Heart right ventricle (tissue), 16 donors: ENCODE measurements at places on chromosomes 1 and 21. TPM values are rescaled to one million over a fixed set of nuclear protein-coding genes. Genes with fewer than 3 reads are reported as not detected.

Gene ILDR2
- total RNA-seq, result 5.0 TPM

Gene ZYG11B
- 67.1 TPM for total RNA-seq

Gene OR14K1
- not detected for total RNA-seq

Gene KCNN3
- 5.9 TPM for total RNA-seq

Gene SLC5A9
- total RNA-seq, result 0.16 TPM

Gene CELA2B
- not detected for total RNA-seq

Gene IFNLR1
- total RNA-seq, result 2.8 TPM

Gene KRTAP6-2
- not detected for total RNA-seq

Gene ATG4C
- total RNA-seq, result 12.2 TPM

Gene SPRR2E
- not detected for total RNA-seq

Gene FNBP1L
- 24.2 TPM for total RNA-seq

Gene MAN1C1
- total RNA-seq, result 23.4 TPM

Gene TSPAN1
- 0.80 TPM for total RNA-seq

Gene FCER1A
- 1.2 TPM for total RNA-seq

Gene LENEP
- total RNA-seq, result not detected

DNA sequence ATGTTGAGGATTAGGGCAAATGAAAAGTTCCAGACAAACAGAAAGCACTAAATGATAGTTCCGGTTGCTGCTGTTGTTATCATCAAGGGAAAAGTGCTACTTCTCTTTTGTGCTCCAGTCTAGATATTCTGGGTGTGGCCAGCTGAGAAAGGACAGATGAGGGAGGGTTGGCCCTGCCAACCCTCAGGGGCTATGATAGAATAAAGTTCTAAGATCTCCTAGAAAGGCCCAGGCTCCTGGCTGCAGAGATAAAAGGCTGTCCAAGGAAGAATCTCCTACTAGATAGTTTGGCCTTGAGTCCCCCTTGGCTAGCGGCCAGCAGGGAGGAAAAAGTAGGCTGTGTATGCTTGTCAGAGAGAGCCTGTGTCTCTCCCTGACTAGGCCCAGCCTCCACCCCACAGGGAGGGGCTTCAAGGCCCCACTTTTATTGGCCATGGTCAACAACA is 31.5 kb downstream of the RIMS3 start:
- peak; percentile 34 for DNase-seq

- DNase-seq, result no peak
These were observed 1203.4 kb downstream of the BRINP3 start for GRCh38 chr1:189274267-189274666.

DNA sequence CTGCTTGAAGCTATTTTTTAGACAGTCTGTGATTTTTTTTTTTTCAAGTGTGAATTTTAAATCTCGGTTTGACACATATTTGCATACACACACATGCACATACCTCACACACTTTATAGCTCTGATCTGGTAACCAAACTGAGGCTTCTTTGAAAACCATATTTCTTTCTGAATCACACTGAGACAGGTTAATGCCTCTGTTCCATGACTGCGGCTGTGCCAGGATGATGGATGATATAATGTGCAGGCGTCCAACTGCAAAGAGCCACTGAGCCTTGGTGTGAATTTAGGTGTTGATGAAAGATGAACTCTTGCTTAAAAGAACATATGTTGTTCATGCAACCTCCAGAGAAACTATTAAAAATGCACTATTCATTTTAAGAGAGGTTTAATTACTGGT is 504.0 kb upstream of the OLFM3 start:
- no peak for DNase-seq

- DNase-seq, result no peak
These were observed 127.2 kb downstream of the FAM78B start for GRCh38 chr1:166039436-166040201.

- peak; percentile 82 for DNase-seq
These were observed at the start of gene AGL for GRCh38 chr1:99849744-99850458. AGL (plus strand) TSS chr1:99850361; CDS start chr1:99851043, 682 bp downstream.

- peak; percentile 33 for DNase-seq
These were observed 11.1 kb upstream of the SLC30A1 start for GRCh38 chr1:211589782-211590721.

DNA sequence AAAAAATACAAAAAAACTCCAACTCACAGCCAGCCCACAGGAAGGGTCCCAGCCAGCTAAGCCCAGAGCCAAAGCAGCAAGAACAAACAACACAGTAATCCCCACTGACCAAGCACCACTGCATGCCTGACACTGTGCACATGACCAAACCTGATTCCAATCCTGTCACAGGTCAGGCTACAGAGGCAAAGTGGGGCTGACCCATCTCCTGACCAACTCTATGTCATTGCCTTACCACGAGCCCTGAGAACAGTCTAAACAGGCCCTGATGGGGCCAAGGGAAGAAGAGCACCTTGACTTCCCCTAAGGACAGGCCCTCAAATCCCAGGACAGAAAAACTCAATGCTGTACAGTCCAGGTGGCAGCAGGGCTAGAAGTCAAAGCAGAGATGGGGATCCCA is 2.4 kb downstream of the LSS start:
- no peak for DNase-seq

DNA sequence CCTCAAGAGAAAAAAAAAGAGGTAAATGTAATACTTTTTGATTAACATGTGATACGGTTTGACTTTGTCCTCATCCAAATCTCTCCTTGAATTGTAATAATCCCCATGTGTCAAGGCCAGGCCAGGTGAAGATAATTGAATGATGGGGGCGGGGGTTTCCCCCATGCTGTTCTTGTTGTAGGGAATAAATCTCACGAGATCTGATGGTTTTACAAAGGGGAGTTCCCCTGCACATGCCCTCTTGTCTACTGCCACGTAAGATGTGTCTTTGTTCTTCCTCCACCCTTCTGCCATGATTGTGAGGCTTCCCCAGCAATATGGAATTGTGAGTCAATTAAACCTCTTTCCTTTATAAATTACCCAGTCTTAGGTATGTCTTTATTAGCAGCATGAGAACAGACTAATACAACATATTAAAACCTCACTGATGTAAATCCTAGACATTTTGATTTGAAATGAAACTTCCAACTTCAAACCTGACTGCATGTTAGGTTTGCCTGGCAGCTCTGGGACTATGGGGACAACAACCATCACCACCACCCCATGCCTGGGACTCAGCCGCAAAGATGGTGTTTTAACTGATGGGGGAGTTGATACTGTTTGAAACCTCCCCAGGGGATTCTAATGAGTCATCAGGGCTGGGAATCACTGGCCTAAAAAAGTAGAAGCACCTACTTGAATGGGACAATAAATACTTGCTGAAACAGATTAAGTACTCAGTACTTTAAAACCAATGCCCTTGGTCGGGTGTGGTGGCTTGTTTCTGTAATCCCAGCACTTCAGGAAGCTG is 32.8 kb upstream of the BACH1 start:
- DNase-seq, result no peak

DNA sequence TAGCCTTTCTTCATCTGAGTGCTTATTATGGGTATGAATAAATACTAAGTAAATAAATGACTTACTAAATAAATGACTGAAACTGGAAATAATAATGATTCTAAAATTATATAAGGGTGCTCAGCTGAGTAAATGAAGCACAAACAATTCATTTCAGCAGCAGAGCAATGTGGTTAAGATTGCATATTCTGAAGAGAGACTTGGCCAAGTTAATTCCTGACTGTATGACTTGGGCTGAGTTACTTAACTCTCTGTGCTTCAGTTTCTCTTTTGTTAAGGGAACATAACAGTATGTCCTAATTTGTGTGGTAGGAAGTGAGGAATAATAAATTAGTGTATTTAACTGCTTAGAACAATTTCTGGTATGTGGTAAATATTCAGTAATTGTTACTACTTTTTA is 19.1 kb downstream of the AGL start:
- no peak for DNase-seq

DNA sequence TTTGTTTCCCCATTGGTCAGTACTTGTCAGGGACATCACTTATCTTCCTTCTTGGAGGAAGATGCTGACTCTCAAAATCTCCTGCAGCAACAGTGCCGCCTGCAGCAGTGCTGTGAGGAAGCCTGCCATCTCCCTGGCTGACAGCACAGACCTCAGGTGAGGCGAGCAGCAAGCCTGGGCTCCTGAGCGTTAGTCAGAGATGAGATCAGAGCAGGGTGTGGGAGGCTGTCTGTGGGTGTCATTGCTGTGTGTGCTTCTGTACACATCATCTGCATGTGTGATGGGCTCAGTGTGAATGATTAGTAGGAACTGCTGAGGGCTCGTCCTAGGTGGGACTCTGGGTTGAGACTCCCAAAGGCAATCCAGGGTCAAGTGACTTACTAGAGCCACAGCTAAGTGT is 6.1 kb downstream of the STRIP1 start:
- no peak for DNase-seq

GRCh38 chr1:4428711-4429110 is 225.7 kb upstream of the AJAP1 start:
- DNase-seq, result no peak

DNA sequence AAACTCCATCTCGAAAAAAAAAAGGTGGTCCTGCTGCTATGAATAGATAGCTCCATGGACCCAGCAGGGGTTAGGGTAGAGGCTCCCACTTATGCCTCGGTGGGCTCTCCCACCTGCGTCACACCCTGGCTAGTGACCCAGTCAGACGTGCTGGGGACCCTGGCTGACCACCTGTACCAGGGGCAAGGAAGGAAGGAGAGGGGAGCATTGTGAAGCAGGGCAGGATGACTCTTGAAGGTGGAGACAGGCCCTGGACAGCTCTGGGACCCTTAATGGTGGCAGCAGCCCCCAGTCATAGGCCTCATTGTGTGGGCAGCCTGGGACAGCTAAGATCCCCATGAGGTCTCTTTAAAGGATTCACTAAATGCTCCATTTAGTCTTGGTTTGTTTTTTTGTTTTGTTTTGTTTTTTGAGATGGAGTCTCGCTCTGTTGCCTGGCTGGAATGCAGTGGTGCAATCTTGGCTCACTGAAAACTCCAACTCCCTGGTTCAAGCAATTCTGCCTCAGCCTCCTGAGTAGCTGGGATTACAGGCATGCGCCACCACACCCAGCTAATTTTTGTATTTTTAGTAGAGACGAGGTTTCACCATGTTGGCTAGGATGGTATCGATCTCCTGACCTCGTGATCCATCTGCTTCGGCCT is 10.4 kb upstream of the SNAPIN start:
- DNase-seq, result no peak

GRCh38 chr1:95229706-95230105 is 4.3 kb upstream of the RWDD3 start:
- no peak for DNase-seq

- no peak for DNase-seq
These were observed 81.6 kb downstream of the CD58 start for GRCh38 chr1:116489231-116489697.

DNA sequence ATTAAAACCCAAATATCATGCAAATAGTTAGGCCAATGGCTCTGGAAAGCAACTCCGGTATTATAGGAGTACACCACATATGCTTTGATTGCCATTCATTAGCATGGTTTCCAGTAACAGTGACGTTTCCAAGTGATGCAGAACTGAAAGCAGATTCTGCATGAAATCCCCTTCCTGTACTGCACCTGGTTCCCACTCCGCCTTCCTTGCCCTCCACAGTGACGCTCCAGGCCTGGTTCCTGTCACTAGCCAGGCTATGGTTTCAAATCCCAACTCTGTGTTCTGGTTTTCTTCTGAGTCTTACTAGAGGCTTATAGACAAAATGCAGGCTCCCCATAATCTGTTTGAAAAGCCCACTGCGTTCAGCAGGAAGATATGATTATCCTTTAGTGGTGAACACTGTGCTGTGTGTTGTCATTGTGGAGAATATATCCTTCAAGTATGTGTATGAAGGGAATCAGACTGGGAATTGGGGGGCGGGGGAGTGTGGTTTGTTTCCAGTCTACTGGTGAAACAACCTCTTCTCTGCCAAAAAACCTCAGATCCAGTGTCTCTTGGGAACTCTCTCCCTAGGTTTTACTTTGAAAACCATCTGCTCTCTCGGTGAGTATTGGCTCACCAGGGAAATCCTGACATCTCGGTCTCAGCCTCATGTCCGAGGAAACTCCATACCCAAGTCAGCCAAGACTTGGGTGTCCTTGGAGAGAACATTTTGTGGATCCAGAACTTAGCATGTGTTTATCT is 78.7 kb downstream of the TYW3 start:
- DNase-seq, result no peak

DNA sequence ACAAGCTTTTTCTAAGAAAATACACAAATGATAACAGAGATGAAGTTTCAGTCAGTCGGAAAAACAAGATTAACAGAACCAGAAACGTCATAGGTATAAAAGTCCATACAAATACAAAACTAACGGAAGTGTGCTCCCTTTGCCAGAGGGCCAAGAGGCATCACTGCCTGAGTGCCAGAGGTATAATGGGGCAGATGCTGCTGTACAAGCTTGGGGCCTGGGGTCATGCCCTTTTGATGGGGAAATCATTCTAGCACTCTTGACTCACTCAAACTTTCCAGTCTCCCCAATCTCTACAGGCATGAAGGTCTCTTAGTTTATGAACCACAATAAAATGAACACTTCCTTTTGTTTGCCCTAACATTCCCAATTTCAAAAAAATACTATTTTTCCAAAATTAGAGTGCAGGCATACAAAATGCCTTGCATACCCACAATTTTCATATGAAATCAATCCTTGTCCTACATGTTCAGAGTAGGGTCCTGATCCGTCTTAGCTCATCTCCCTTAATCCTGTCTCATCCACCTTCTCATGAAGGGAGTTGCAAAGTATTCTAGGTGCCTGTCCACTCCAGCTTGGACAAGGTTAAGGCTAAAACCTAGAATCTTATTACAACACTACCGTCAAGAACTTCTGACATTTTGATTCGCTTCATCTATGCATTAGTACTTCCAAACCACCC is 1.5 kb downstream of the RPL22 start:
- no peak for DNase-seq

GRCh38 chr1:16026723-16027484 is 5.1 kb downstream of the CLCNKA start:
- no peak for DNase-seq

- no peak for DNase-seq
These were observed 58.3 kb downstream of the ERG start for GRCh38 chr21:38439957-38440356.

DNA sequence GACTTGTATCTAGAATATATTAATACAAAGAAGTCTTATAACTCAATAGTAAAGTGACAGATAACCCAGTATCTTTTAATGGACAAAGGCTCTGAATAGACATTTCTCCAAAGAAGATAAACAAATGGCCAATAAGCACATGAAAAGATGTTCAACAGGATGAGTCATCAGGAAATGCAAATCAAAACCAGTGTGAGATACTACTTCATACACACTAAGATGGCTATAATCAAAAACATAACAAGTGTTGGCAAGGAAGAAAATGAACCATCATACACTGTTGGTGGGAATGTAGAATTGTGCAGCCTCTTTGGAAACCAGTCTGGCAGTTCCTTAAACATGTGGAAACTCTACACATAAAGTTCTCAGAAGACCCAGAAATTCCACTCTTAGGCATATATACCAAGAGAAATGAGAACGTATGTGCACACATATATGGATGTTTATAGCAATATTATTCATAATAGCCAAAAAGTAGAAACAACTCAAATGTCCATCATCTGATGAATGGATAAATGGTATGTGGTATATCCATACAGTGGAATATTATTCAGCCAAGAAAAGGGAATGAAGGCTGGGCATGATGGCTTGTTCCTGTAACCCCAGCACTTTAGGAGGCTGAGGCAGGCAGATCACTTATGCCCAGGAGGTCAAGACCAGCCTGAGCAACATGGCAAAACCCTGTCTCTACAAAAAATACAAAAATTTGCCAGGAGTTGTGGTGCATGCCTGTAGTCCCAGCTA is 9.9 kb upstream of the MPL start:
- DNase-seq, result no peak

GRCh38 chr1:202890392-202890791 is 1.4 kb upstream of the RABIF start:
- no peak for DNase-seq

- DNase-seq, result no peak
These were observed 268.5 kb downstream of the BRINP2 start for GRCh38 chr1:177439301-177439700.

- no peak for DNase-seq
These were observed 11.6 kb upstream of the OPRD1 start for GRCh38 chr1:28800324-28800723.
